ENCODE measurements at places on chromosomes 2 and 18.

GRCh38 chr2:214557884-214558283 is 147.0 kb downstream of the VWC2L start:
- DNase-seq: no peak

GRCh38 chr2:50584185-50584584 is 447.7 kb downstream of the NRXN1 start:
- DNase-seq: no peak

DNA sequence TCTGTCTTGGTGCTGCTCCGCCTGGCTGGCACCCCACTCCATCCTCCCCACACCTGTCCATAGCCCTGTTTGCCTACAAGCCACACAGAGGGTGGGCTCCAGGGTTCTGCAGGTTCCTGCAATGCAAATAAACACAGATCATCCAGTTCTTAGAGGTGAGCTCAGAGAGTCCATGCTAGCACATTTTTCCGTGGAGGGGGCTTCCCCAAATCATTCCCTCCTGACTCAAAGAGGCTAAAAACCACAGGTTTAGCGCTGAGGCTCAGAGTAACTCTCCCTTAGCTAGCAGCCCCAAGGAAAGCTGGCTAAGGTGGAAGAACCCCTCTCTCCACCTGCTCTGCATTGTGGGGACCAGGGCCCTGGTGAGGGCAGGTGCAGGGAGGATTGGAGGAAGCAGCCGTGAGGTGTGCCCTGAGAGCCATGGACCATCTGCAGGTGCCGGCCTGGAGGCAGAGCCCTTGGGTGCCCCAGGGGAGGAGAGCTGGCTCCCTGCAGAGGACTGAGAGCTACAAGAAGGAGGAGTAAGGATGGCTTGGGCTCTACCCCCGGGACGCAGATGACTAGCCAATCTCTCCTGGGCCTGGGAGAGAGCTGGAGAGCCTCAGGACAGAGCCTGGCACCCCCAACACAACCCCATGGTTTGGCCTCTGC is 23.8 kb upstream of the TEX44 start:
- no peak for DNase-seq

DNA sequence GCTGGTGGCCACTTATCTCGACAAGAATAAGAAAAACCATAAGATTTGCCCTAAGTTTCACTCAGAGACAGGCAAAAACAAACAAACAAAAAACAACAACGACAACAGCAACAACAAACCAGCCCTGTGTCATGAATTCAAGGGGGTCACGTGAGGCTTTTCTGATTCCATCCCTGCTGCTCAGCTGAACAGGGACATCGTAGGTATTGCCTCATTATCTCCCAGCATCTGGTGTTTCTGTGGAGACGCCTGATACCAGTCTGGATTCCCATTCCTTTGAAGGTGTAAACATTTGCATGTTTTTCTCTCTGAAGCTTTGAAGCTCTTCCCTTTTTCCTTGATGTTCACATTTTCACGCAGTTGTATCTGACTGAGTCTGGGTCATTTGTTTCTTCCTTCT is 117.4 kb downstream of the KCNF1 start:
- no peak for DNase-seq

DNA sequence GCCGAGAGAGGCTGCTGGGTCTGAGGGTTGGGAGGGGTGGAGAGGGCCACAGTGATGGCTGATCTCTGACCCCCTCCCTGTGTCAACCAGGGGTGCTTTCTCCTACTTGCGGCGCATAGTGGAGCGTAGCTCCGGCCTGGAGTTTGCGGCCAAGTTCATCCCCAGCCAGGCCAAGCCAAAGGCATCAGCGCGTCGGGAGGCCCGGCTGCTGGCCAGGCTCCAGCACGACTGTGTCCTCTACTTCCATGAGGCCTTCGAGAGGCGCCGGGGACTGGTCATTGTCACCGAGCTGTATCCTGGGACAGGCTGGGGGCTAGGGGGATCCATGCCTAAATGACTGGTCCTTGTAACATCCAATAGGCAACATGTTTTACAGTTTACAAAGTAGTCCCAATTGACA is 20.9 kb upstream of the GMPPA start:
- no peak for DNase-seq

DNA sequence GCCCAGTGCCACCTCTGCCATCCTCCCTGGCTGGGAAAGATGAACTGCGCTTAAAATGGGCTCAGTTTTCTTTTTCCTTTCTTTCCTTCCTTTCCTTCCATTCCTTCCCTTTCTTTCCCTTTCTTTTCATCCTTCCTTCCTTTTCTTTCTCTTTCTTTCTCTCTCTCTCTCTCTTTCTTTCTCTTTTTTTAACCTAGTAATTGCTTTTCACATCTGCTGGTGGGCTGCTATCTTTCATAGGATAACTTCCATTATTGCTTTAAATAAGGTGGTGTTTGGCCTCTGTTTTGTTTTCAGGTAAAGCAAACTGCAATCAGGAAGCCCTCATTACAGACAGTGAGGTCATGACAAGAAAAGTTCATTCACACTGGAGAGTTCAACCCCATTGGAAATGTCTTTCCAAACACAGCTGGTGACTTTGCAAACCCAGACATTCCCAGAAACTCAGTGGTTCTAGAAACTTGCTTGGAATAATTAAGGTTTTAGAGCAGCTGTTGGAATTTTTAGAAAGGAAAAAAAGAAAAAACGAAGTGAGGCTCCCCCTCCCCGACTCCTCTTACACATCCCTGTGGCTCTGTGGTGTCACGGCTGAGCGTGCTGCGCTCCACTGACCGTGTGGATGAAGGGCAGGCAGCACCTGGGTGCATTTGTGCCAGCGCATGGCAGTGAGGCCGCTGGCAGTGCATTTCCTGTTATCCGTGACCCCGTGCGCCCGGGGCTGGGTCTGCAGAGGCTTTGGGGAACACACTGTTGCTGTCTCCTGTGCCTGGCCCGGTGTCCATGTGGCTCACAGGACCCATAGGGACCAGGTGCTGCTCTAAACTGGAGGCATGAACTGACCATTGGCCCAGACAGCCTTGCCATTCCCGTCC is 76.9 kb downstream of the MBP start:
- DNase-seq: no peak

DNA sequence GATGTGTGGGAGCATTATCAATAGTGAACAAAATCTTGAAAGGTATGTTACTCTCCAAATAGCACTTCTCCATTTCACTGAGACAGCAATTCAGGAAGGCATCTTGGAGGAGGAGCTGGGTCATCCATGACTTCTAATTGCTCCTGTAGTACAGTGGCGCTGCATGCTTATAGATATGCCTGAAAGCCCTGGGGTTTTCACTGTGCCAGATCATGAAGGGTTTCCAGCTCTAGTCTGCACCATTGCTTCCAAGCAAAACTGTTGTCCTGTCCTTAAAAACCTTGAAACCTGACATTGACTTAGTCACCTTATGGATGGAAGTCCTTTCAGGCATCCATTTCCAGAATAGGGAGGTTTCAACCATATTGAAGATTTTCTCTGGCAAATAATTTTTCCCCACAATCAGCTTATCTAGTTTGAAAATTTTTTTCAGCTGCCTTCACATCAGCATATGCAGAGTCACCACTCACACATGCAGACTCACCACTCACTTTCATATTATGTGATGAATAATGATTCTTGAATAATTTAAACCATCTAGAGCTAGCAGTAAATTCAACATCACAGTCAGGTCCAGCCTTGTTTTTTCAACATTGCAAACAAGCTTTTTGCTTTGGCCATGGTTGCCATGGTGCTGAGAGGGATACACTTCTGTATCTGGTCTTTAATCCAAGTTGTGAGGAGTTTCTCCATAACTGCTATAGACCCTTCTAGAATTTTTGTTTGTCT is 297.1 kb downstream of the CLIP4 start:
- DNase-seq: no peak

GRCh38 chr2:45134726-45135125 is 125.5 kb upstream of the SIX2 start:
- peak; percentile 20 for DNase-seq

DNA sequence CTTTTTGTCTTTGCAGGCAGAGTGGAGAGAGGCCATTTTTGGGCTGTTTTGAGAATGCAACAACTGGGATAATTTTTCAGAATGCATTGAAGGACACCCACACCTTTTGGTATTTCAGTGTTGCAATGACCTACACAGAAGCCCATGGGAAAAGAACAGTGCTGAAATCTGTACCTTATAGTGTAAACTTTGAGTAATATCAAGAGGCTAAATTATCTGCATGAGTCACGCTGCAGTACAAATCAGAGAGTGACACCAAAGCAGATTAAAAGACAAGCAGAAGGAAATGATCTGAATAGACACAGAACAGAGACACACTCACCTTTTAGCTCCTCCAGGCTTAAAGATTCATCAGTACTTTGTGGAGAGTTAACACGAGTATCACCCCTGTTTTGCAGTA is 265.3 kb downstream of the PAX3 start:
- DNase-seq: no peak

- DNase-seq: no peak
Observed at GRCh38 chr2:146370826-146371225, 1474.0 kb upstream of the ACVR2A start.

DNA sequence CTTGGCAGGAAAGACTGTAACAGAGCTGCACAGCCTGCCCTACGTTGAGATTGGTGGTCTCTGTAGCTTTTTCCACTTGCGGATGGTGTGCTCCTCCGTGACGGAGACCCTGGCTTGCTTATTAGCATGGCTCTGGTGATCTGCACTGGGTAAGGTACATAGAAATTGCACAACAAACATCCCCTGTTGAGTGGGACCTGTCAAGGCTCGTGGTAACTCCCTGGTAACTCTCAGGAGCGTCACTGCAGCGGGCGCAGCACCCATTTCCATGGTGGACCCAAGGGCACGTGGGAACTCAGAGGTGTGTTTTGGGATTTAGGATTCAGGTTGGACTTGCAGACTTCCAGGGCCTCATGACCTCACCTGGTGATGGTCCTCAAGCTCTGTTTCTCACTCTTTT is 1.1 kb downstream of the TRAF3IP1 start:
- DNase-seq: no peak

DNA sequence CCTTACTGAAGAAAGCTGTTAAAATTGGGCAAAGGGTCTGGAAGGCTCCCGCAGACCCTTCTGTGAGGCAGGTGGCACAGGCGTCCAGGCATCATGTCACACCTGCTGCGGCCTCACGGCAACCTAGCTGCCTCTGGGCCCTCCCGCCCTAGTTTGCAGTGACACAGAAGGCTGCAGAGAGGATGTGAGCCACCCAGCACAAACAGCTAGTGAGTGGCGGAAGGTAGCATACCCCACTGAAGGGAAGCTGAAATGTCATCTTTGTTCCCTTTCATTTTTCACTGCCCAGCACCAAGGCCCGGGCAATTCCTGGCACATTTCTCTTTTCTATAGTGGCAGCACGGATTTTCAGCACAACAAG is 53.8 kb downstream of the TRAPPC12 start:
- no peak for DNase-seq

DNA sequence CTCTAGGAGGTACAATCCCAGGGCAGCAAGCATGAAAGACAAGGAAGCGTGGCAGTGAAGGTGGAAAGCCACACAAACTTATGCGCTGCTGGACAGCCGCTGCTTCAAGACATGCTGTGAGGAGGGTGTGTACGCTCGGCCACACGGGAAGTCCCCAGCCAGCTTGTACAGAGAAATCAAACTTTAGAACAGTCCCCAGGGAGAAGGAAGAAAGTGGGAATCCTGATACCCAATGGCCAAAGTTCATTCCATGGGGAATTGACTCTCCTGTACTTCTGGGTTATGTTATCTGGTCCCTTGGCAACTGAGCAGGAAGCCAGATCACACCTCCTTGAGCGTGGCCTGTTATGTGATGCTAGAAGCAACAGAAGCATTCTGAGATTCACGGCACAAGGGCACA is 86.1 kb upstream of the BOD1L2 start:
- DNase-seq: no peak

DNA sequence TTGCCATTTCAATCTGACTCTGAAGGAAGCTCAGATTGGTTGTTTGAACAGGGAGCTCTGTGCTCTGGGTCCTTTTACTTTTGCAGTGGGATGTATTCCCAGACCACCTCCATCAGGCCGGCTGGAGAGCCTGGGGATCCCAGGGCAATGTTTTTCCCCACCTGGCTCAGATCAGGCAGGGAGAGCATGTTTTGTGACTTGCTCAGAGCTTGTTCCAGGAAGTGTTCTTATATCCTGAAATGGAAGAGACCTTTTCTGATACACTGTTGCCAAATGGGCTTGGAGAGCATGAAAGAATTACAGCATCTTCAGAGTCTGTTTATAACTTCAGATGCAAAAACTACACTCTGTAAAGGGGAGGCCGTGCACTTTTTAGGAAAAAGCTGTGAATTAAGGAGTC is 56.0 kb downstream of the LIPG start:
- DNase-seq: no peak

DNA sequence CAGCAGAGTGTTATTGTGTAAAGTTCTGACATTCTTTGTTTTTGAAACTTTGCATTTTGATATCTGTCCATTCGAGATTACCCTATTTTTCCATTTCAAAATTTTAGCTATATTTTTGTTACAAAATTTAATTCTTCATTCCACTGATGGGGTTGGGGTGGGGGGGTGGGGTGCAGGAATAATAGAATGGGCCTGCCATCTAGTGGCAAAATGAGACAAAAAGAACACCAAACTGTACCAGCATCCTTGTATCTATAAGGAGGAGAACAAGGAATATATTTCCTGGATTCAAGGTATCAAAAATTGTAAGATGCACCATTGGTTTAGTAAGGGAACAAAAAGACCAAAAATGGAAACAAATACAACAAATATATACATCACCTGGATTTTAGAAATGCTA is 27.9 kb upstream of the TTR start:
- DNase-seq: no peak

DNA sequence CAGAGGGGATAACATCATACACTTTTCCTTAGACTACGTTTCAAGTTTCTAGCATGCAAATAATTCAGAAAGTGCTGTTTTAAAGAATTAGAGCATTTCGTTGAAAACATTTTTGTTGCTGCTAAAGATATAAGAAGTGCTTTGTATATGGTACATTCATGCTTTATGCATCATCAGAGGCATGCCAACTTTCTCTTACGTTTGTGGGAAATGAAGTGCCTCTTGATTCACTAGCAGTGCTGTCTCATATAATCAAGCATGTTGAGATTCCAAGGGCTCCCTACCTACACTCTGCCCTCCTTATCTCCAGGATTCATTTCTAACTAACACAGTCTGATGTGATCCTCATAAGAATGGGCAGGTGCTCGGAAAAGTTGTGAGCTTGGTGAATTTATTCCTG is 748.6 kb upstream of the DDX18 start:
- no peak for DNase-seq

DNA sequence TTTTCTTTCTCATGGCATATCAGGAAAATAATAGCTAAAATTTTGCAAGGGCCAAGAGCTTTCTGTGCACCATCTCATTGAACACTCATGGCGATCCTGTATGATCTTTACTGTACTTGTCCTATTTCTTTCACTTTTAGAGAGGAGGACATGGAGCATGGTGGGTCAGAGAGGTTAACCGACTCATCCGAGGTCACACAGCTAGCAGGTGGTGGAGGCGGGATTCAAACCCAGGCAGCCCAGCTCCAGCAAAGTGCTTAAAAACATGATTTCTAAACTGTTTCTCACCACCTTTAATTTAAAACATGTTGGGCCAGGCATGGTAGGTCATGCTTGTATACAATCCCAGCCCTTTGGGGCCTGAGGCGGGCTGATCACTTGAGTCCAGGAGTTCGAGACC is 6.4 kb downstream of the NGEF start:
- no peak for DNase-seq
